ENCODE measurements at places on chromosomes 12 and 14. TPM values are rescaled to one million over a fixed set of nuclear protein-coding genes. Genes with fewer than 3 reads are reported as not detected.

- no peak for DNase-seq
Measured at GRCh38 chr12:5715021-5715420, 230.0 kb downstream of the ANO2 start.

- no peak for DNase-seq
Measured at GRCh38 chr12:18703321-18703720, 34.5 kb downstream of the PLCZ1 start.

DNA sequence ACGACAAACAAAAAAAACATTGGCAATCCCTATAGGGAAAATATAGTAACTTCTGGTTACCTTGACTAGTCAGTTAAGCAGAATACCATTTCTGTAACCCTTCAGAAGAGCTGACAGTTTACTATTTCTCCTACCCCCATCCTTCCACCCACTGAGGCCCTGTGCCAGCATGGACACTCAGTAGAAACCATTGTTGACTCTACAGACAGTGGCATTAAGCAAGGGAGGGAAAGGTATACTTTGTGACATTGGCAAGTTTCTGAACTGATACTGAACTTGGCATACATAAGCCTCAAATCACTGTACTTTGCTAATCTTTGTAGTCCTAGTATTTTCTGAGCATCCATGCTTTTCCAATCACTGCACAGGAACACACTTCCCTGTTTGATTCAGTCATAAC is 33.4 kb upstream of the VSX2 start:
- no peak for DNase-seq

- DNase-seq: no peak
Measured at GRCh38 chr14:94004015-94004414, 6.9 kb downstream of the CCDC197 start.

- no peak for DNase-seq
Measured at GRCh38 chr14:59318908-59319307, 130.4 kb downstream of the DAAM1 start.

GOLT1B gene
- 90.3 TPM for total RNA-seq

LMNTD1 gene
- not detected for total RNA-seq
